ENCODE measurements at places on chromosomes 1 and 21.

- DNase-seq: no peak
Measured at GRCh38 chr21:29007135-29007534, 12.0 kb downstream of the RWDD2B start.

GRCh38 chr1:17215545-17215890 lies 10.6 kb downstream of the PADI1 start:
- no peak for DNase-seq

DNA sequence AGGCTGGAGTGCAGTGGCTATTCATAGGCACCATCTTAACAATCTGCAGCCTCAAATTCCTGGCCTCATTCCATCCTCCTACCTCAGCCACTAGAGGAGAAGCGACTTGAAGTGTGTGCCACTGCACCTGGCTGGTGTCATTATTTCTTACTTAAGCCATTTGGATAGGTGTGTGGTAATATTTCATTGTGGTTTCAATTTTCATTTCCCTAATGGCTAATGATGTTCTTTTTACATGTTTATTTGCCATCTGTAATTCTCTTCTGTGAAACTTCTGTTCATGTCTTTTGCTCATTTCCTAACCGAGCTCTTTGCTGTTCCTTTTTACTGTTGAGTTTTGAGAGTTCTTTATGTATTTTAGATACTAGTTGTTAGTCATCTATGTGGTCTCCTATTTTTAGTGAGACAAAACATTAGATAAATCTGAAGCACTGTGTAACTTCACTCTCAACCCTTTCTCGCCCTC lies 66.8 kb downstream of the SLC27A3 start:
- DNase-seq: no peak

GRCh38 chr1:219813294-219813693 lies 115.1 kb downstream of the SLC30A10 start:
- DNase-seq: no peak

DNA sequence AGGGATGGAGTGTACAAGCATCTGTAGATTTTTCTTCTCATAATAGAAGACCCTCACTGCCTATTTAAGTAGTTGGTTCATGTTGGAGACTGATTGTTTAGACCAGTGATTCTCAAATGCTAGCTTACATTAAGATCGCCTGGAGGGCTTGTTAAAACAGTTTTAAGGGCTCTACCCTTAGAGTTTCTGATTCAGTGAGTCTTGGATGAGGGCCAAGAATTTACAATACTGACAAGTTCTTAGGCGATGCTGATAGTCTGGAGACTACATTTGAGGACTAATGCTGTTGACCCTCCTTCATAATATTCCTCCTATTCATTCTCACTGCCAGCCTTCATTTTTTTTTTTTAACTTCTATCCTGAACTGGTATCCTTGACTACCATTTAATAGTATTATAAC lies 15.2 kb upstream of the AGO3 start:
- no peak for DNase-seq

DNA sequence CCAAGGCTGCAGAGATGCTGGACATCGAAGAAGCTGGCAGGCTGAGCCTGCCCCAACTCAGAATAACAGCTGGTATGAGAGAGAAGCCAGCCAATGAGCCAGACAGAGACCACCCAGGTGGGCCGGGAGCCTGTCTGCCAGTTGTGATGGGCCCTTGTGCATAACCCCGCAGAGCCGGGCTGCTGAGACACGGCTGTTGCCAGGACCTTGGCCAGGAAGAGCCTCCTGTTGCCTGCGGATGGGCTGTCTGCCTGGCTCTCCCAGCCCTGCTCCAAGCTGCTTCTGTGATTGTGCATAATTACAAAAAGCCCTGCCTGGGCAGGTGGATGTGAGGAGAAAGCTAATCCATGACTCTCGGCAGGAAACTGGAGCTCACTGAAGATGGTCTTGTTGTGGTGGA lies 126.5 kb downstream of the CAPN8 start:
- no peak for DNase-seq

DNA sequence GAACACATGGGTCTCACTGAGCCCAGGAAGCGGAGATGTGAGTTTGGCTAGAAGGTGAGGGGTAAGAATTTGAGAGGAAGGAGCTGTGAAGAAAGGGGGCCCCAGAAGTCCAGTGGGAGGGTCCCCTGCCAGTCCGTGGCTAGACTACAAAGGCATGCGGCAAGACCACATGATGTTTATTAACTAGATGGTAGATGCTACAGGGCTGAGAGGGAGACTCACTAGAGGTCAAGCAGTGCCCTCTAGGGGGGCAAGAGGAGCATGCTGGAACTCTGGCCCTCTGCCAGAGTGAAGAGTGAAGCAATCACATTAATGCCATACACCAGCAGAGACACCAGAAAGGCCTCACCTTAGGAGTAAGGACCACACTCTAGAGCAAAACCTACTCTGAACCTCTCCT lies 12.2 kb downstream of the KIAA0319L start:
- DNase-seq: peak; percentile 87

GRCh38 chr1:232901255-232901654 lies 49.2 kb upstream of the NTPCR start:
- DNase-seq: no peak

- DNase-seq: no peak
Measured at GRCh38 chr1:74522148-74522547, 9.7 kb upstream of the LRRC53 start.

GRCh38 chr1:189150624-189151023 lies 1327.0 kb downstream of the BRINP3 start:
- no peak for DNase-seq

GRCh38 chr1:111756124-111756513 lies 418 bp downstream of the DDX20 start:
- DNase-seq: no peak

DNA sequence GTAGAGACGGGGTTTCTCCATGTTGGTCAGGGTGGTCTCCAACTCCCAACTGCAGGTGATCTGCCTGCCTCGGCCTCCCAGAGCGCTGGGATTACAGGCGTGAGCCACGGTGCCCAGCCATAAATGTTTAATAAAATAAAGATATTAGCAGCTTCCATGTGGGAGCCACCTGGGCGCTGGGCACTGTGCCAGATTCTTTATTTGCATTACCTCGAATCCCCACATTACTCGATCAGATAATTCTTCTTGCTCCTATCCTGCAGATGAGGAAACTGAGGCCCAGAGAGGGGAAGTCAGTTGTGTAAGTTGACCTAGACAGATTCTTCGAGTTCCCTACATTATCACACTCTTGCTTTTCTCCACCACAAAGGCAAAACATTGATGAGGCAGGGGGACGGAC lies 24.9 kb upstream of the TENT5B start:
- no peak for DNase-seq

DNA sequence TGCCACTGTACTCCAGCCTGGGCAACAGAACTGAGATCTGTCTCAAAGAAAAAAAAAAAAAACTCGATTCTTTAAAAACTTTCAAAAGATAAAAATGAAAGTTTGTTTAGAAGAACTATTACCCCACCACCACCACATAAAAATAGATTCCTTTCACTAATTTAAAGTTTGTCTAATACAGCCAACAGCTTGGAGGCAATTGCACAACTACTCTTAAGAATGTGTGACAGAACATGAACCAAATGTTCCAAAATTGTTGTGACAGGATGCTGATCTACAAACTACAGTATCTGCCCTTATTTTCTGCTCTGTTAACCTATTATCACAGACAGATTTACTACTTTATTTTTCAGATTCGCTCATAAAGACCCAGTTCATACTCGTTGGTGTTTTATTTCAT lies 5.5 kb upstream of the TGFBR3 start:
- DNase-seq: no peak

DNA sequence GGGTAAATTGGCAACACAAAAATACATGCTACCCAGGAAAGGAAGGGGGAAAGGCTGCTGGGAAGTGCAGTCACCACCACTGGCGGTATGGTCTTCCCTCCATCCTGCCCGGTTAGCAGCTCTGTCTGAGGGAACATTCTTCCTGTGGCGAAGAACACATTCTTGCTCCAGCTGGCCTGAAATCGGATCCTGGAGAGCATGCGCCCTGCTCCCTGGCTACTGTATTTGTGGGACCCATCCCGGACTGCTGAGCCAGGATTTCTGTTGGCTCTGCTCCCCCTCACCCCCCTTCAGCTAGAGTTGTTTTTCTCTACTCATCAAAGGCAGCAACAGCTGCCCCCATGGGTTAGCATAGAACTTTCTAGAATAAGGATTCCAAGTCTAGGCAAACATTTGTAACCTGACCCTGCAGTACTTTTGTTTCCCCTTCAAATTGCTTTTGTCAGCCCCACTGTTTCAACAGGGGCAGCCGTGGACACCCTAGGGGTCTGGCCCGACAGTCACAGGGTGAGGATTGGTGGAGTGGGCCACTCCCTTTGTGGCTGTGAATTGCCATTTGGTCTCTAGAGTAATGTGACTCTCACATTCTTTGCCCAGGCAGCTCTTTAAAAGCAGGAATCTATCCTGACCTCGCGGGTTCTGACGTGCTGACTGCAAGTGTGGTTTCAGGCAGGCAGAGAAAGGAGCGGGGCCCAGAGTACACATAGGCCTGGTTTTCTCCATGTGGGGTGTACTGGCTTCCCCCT lies 157.7 kb downstream of the TOMM20 start:
- no peak for DNase-seq

DNA sequence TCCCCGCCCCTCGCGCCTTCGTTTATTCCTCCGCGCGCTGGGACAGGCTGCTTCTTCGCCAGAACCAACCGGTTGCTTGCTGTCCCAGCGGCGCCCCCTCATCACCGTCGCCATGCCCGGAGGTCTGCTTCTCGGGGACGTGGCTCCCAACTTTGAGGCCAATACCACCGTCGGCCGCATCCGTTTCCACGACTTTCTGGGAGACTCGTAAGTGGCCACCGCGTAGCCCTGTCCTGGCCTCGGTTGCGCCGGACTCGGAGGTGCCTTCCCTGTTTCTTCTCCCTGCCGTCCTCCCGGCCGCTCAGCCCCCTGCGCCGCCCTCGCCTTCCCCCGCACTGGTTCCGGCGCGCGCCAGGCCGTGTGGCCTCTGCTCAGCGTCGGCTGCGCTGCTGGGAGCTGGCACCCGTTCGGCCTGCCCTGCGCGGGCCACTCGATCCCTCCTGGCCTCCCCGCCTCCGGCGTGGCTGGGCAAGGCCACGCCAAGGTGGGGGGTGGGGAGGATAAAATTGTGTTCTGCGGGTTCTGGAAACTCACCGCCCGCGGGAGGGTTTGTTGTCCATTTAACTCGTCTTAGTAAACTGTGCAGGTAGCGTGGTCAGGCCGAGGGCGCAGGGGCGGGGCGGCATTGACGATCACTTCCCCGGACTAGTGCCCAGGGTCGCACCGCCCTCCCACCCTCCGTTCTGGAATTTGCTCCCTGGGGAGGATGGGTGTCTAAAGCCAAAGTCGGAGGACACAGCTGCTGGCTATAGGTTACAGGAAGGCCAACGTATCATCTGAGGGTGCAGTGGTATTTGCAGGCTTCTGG lies at the start of gene PRDX6:
Gene PRDX6, plus strand, starts transcription at position 50 of the 808 bp plus-strand sequence. Its CDS starts 63 bp downstream, at position 113.
- peak; percentile 44 for DNase-seq

DNA sequence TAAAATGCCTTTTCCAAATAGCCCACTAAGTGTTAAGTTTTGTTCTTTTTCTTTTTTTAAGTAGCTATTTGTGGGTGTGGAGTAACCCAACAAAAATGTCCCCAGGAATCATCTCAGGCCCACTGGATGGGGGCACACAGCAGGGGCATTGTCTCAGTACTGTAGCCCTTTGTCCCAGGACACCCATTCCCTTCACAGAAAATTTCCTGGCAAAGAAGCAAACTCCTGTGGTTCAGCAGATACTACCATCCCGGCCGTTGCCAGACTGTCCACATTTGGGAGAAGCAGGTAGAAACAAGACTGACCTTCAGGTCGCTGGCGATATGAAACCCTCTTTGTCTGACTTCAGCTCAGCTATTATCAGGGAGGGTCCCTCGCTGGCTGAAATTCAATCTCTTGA lies 23.7 kb upstream of the SRRM1 start:
- DNase-seq: no peak

GRCh38 chr1:117613249-117613968 lies 7.6 kb downstream of the TENT5C start:
- DNase-seq: peak; percentile 75

GRCh38 chr1:4346131-4346530 lies 308.3 kb upstream of the AJAP1 start:
- DNase-seq: no peak

DNA sequence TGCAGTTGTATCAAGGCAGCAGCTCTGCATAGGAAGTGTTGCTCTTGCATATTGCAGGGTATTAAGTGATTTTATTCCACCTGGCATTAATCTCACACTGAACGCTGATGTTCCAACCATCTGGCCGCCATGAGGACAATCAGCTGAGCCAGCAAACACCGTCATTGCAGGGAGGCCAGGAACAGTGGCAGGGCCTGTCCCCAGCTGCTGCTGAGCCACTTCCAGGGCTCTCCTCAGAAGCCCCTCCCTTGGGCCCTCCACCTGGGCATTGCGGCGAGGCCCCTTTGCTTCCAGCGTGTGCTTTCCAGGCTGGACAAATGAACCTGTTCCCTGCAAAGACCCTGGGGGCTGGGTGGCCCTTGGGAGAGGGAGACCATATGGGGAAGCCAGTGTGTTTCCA lies 171.6 kb upstream of the C1orf174 start:
- DNase-seq: no peak

GRCh38 chr1:97209381-97209957 lies 487.9 kb downstream of the PTBP2 start:
- DNase-seq: no peak

- no peak for DNase-seq
Measured at GRCh38 chr1:226816576-226816975, 53.8 kb upstream of the PSEN2 start.

DNA sequence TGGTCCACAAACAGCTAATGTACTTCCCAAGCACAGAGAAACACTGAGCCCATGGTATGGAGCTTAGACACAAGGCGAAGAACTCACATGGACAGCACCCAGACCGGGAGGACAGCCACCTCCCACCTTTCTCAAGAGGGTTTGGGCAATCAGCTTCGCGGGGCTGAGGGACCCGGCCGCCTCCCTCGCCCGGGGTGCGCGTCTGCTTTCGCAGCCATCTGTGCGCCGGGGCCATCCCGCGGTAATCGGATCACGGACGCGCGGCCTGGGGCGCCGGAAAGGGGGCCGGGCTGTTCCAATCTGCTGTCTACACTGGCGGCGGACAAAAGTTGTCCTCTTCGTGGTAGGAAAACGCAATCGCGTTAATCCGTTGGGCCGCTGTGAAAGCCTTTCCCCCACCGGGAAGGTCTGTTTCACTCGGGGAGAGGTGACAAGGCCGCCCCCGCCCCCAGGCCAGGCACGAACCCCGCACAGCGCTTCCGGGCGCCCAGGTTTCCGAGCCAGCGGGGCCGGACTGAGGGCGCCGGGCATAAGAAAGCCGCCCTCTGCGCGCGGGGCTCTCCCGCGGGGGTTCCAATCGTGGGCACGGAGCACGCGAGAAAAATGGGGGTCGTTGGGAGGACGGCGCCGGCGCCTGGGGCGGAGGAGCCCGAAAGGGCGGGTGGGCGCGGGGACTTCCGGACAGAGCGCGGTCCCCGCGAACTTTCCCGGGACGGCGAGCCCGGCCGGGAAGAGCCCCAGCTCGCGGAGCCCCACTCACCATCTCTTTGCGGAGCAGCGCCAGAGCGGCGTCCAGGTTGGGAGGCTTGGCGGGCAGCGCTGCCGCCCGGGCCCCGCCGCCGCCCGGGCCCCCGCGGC lies 664 bp downstream of the FAM89A start:
- peak; percentile 24 for DNase-seq

- no peak for DNase-seq
Measured at GRCh38 chr1:90622666-90623065, 94.4 kb downstream of the BARHL2 start.

GRCh38 chr1:204541626-204542025 lies 25.4 kb downstream of the MDM4 start:
- DNase-seq: no peak

GRCh38 chr21:41010101-41010435 lies 157.9 kb upstream of the BACE2 start:
- no peak for DNase-seq

- no peak for DNase-seq
Measured at GRCh38 chr1:68919075-68919474, 422.2 kb upstream of the DEPDC1 start.

Data from hematopoietic multipotent progenitor cell treated with erythropoietin and hydrocortisone succinate and interleukin-3 and kit ligand, for 15 days (in vitro differentiated cells).